Activated naive CD4-positive, alpha-beta T cell (primary cell): ENCODE measurements at places on chromosomes 3 and 15.

DNA sequence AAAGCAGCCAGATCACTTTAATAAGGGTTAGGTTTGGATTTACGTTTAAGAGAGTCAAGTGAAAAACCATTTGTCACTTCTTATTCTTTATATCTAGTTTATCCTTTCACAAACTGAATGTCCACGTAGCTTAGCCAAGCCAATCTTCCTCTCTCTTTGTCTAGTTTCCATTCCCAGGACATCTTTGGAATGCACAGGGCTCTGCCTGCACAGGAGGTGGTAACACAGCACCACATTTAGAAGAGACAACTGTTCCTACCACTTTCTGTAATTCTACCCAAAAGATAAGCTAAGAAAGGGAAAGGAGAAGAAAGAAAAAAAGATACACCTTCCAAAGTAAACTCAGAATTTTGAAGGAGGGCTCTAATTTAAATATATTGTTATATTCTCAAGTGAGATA, 67.9 kb downstream of the IGSF11 start:
- DNase-seq: no peak

DNA sequence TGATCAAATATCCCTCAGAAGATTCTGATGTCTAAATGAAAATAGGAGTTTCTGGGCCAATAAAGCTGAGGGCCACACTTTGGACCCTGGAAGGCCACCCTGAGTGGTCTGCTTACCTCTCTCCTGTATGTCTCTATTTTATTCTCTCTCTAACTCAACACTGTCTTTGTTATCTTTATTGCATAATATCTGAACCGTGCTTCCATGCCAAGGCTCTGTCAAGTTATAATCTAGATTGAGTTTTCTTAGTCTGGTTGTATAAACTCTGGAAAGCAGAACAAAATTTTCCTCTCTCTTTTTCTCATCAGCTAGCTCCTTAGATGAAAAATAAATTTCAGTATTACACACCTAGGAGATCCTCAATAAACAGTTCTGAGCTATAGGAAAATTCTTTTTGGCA, 36.2 kb upstream of the ACTL6A start:
- no peak for DNase-seq

GRCh38 chr15:51932161-51932560, 39.4 kb downstream of the LEO1 start:
- no peak for DNase-seq

DNA sequence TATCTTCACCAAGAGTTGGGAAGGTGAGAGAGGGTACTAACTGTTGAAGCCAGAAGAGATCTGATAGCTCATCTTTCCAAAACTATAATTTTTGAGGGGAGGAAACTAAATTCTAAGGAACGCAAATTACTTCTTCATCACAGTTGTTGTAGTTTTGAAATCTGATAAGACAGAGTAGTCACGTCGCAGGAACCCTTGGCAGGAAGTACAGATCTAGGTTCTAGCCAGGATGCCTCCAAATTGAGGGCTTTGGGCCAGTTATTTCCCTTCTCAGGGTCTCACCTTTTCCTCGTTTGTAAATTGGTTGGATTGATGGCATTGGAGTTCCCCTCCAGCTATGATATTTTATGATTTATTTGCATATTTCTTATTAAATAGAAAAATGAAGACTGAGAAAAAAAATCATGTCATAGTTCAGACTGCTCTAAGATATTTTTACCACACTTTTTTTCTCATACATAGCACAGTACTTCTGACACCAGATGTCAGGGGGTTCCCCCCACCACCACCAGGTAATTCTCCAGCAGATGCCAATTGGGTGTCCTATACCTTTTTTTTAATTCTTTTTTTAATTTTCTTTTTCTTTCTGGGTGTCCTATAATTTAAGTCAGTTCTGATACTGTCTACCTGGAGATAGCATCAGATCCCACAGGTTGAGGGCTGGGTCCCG, 32.3 kb upstream of the APH1B start:
- no peak for DNase-seq

DNA sequence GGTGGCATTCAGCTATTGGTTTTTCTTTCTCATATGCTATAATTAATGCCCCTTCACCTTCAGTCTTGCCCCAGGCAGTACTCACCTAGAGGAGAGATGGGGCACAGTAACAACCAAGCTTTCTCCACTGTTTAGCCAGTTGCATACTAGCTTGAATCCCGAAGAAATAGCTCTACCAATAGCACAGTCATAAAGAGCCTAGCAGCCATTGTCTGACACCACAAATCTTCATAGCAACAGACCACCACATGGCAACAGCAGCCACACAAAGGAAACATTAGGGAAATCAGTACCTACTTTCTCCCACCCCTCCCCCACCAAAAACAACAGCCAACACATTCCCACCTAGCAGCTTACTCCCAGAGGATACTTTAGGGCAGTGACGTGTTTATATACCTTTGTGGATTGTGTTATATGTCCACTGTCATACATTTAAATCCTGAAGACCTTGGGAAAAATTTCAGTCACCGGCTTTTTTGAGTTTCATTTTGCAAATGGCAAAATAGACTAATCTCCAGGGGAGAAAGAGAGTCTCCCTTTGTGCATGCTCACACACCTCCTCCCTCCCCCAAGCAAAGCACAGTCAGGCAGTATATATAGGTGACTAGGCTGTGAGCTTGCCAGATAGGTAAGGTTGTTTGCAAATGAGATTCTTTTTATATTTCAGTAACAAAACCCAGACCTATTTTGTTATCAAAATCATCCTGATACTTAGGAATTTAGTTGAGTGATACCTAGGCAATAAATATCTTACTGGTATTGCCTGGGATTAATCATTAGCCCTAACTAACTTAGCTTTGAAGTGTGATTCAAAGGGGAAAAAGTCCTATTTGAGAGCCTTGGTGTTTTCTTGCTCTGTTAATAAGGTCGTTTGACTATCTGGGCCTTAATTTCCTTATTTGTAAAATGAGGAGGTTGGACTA, 140.6 kb downstream of the RBPMS2 start:
- DNase-seq: no peak

DNA sequence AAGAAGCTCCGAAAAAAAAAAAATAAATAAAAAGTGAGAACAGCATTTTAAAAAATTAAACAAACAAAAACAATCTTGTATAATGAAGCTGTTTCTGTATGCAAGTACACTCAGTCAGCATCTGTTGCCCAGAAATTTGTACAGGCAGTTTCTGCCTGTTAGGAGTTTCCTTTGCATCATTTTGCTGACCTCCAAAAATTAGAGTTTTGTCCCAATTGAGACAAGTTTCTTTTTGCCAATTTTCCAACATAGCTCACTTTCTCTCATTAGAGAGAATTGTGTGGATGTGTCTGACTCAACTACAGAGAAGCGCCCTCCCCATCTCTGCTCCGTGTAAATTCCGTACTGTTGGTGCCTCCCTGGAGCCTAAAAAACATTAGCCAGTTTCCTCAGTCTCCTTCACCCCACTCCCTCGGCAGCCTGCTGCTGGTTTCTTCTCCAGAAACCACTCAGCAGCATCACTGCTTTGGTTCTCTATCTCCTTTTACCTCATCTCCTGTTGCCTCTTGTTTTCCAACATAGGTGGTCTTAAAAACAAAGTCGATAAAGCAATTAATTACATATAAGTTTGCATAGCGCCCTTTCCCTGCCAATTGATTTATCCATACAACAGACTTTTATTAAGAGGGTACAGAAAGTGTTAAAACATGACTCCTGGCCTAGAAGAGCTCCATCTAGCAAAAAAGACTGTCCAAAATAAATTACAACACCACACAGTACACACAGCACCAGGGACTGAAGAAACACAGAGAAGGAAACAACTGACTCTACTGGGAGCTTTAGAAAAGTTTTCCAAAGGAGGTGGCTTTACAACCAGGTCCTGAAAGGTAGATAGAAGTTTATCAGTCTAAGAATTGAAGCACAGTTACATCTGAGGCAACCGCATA, 286.7 kb downstream of the SHOX2 start:
- no peak for DNase-seq

DNA sequence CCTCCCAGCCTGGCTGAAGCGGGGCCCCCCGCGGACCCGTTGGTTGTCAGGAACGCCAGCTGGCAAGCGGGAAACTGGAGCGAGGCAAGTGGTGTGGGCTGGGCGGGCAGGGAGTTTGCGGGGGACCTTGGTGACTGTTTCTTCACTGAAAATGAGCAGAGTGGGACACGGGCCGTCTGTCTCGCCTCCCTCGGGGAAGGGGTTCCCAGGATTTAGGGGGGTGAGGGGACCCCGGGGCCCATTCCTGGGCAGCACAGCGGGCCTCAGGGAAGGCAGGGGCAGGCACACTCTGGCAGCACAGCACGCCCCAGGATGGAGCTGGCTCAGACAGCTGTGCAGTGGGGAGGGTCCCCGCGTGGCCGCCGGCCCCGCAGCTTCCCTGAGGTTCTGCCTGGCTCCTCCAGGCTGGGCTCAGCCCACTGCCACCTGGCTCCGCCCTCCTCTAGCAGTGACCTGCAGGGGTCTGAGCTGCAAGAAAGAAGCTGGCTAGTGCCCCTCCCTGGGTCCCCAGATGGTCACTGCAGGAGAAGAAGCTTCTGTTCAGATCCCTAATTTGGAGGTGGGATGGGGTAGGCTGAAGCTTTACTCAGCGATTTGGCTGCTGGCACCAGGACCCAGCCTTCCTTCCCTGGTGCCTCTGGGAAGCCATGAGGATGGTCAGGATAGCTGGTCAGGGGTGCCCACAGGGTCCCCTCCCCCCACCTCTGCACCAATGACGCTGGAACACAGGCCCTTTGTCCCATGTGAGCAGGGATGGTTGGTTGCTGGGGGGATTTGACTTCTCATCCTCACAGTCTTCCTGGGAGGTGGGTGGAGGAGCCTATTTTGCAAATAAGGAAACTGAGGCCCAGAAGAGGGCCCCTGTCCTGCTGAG, 90.4 kb downstream of the TBC1D2B start:
- no peak for DNase-seq

DNA sequence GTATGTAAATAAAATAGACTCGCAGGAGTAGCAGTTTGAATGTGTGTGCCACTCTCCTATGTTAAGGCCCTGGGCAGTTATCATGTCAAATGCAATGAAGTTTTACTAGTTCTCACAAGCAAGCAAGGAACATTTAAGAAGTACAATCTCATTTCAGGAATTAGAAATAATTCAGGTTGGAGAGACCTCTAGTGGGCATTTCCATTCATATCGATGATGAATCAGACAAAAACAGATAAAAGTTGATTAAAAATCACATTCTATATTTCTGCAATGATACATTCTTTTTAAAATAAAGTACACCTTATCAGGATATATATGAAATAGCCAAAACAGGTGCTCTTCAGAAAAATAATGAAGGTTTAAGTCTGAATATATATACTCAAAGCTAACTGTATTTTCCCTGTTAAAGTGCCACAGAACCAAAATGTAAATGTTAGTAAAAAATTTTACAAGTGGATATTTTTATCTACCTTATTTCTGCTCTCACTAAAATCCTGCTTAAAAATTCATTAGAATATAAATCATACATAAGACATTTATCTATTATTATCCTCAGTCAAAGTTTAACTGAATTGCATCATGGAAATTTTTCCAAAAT, 492.4 kb upstream of the FRG2C start:
- no peak for DNase-seq

DNA sequence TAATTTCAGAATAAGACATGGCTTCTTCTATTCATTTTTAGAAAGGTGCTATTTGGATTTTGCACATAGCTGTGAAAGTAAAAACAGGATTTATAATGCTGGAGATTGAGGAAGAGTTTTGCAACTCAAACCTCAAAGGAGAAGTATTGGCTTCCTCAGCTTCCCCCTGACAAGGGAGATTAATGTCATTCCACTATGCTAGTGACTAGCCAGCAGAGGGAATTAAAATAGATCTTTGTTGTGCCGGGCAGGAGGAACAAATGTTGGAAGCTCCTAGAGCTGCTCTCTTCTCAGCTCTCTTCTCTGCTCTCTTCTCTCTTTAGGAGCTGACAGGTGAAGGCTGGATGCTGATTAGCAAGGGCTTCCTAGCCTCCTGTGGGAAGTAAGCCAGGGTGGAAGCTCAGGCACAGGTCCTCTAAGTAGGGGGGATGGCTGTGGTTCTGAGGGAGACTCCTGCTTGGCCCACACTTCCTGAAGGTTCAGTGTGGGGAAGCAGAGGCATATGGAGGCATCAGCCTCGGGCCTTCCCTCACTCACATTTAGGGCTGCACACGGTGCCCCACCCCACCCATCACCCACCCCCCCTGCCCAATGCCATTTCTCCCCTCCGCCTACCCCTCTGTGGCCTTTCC, 29.6 kb downstream of the CX3CR1 start:
- no peak for DNase-seq

DNA sequence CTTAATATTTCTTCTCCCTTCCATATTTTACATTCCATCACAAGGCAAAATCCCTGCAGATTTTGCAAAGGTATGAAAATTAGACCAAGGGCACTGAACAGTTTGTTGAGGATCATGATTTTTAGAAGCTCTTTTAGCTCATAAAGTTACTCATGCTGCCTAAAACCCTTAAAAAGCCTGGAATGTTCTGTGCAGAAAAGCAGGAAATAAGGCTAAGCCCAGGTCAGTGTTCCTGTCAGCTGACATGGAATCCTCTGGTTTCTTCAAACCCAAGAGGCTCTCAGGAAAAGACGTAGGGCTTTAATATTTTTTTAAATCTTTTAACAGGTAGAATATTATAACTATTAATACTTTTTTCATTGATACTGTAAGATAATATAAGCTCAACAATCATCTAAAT, 8.2 kb downstream of the CBLB start:
- DNase-seq: no peak

DNA sequence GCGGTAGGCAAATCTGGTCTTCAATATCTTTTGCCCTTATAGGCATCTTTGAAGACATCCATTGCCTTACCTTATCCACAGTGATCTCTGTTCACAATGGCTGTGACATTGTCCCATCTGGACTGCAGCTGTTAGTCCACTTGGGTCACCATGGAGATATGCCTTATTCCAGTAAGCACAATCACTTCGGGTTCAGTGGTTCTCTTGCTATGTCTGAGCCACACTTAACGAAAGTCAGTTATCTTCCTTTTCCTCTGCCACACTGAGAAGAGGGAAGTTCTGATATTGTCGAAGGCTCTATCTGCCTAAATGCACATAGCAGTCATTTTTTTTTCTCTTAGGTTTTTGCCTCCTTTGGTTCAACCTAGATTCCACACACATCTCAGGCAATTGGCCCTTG, 119.0 kb upstream of the SATB1 start:
- DNase-seq: no peak

GRCh38 chr15:45784656-45785055, 149.8 kb downstream of the SQOR start:
- no peak for DNase-seq

GRCh38 chr3:28186748-28187147, 54.7 kb upstream of the CMC1 start:
- no peak for DNase-seq

- DNase-seq: no peak
These were observed 92.5 kb upstream of the MBNL1 start for GRCh38 chr3:152176241-152176640.
